Activated CD4-positive, alpha-beta T cell treated with anti-CD3 and anti-CD28 coated beads, Interleukin-2, amount 50 U/mL, for 24 hours (primary cell): ENCODE measurements at places on chromosomes 11 and 22.
A peak's percentile ranks its signal among the peaks of the same experiment; 100 is the strongest.

DNA sequence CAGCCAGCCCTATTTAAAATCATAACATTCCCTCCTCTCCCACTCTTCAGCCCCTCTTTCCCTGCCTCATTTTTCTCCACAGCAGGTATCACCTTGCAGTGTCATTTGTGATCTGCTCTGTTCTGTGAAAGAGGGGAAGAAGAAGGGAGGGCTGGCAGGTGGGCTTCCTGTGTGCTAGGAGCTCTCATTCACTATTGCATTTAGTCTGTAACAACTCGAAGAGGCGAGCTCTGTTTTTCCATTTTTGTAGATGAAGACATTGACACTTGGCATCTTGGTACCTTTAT is 52.1 kb upstream of the CRYBB3 start:
- no peak for DNase-seq

- DNase-seq, result peak; percentile 53
Observed at GRCh38 chr11:123301696-123302400, 106.8 kb upstream of the CLMP start.

- no peak for DNase-seq
Observed at GRCh38 chr11:126698576-126698975, 302.0 kb downstream of the KIRREL3 start.

GRCh38 chr11:47010179-47010578 is 73.6 kb downstream of the CSTPP1 start:
- DNase-seq, result no peak

DNA sequence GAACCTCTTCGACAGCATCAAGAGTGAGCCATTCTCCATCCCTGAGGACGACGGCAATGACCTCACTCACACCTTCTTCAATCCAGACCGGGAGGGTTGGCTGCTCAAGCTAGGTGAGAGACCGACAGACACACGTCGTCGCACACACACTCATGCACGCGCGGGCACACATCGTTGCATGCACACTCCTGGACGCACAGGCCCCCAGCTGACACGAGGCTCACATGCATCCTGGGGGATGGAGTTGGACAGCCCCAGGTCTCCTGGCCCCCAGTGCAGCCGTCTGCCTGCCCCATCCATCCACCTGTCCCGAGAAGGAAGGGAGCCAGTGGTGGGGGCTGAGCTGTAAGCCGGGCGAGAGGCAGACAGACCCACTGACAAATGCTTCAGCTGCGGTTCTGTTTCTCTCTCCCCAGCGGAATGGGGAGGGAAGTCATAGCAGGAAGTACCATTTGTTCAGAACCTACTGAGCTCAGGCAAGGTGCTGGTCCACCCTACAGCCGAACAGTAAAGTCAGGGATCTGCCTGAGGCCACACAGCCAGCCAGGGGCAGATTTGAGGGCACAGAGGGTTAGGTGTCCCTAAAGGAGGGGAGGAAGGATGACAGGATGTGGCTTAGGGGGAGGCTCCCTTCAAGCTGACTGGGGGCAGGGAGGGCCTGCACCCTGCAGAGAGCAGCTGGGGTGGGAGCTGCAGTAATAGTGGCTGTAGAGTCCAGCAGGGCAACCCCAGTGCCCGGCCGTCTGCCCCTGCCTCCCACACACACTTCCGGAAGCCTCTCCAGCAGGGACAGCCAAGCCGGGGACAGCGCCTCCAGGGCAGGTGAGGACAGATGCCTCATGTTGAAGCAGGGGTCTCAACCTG is 27.1 kb downstream of the CYTH4 start:
- DNase-seq, result no peak

DNA sequence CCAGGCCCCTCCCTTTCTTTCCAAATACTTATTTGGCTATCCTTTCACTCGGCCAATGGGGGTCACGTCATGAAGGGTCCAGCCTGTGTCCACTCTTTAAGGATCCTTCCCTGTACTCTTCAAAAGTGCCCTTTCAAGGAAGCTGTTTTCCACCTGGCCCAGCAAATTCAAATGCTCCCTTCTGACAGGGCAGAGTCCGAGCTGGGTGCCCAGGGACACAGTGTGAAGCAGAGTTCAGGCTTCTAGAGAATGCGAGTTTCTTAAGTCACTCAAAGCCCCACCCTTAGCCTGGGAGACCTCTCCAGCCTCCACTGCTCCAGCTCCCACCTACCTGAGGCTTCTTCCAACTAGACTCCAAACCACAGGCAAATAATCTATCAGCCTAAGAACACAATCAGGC is 5.5 kb upstream of the APOA1 start:
- no peak for DNase-seq

- DNase-seq, result no peak
Observed at GRCh38 chr22:47002692-47003091, 240.2 kb downstream of the TBC1D22A start.

DNA sequence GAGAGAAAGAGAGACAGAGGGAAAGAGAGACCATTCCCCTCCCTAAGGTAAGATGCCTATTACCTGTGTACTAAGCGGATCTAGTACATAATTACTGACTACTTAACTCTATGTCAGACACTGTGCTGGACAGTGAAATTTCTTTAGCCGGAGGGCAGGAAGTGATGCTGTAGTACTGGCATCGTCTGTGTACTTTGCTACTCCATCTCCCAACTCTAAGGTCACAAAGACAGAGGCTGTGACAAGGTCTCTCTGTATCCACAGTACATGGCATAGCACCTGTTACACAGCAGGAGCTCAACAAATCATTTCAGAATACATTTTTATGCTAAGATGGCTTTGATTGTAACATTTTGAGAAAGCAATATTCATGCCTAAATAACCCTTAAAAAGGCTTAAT is 9.0 kb downstream of the BLID start:
- no peak for DNase-seq

DNA sequence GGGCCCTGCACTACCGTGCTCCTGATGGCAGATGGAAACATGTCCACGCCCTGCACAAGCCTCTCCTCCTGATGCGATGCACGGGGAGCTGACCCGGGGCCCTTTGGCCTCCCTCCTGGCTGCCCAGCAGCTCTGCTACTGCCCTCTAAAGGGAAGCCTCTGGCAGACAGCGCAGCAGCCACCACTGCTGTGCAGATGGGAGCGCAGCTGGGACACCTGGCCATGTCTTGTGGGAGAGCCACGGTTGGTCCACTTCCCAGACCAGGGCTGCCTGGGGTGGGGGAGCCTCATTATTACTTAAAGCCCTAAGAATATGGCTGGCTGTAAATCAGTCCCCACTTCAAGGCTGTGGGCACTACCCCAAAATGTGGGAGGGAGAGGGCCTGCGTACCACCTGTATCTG is 38.3 kb downstream of the TBX1 start:
- DNase-seq, result no peak

GRCh38 chr11:1746956-1747752 is 3.2 kb downstream of the IFITM10 start:
- no peak for DNase-seq

DNA sequence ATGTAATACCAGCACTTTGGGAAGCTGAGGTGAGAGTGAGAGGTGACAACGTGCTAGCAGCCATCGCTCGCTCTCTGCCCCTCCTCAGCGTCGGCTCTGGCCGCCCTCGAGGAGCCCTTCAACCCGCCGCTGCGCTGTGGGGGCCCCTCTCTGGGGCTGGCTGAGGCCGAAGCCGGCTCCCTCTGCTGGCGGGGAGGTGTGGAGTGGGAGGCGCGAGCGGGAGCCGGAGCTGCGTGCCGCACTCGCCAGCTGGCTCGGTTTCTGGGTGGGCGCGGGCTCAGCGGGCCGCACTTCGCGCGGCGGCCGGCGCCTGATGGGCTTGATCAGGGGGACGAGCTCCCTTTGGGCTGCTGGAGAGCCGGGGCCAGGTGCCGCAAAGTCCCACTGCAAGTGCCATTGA is 98.9 kb upstream of the UBASH3B start:
- no peak for DNase-seq

DNA sequence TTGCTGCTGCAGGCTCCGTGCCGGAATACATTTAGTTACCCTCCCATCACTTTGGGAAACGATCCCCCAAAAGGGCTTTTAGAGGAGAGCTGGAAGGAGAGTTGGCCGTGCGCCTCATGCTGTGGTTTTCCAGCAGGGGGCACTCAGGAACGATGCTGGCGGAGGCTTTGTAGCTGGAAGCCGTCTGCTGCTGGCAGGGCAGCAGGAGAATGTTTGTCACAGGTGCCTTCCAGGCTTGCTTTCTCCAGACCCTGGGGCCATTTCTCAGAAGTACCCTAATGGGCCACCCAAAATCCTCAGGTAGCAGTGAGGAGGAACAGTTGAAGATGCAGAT is 30.0 kb upstream of the CABP7 start:
- DNase-seq, result peak; percentile 16

- no peak for DNase-seq
Observed at GRCh38 chr11:63506876-63507275, 992 bp downstream of the LGALS12 start.

GRCh38 chr22:37229805-37230672 is 14.0 kb downstream of the RAC2 start:
- peak; percentile 89 for DNase-seq

DNA sequence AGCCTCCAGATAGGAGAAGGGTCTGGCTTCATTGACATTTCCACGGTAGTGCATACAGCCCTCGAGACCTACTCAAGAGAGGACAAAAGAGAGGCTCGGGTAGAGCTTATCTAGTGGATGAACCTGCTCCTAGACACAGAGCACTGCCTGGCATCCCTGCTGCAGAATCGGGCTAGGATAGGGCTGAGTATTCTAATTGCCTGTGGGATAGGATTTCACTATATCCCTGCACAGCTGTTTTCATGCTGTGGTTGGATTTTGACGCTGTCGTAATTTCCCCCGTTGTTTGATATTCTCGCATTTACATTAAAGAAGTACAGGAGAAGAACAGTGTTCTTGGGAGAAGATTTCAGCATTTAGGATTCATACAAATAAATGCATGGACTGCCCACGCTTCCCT is 107.8 kb downstream of the KIRREL3 start:
- no peak for DNase-seq

DNA sequence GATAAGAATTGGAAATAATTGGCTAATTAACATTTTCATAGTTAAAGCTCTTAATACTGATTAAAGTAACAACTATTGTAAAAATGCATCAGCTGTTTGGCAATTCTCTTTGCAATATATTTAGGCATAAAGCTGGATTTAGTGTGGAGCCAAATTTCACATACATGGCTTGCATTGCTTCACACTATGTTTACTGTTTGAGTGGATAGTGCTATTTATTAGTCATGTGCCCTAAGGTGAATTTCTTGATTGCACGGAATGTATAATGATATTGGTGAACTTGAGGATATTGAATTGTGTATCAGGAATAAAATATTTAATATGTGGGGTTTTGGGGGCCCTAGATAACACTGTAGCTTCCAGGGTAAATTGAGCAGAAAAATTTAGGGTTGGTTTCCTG is 100.9 kb downstream of the AASDHPPT start:
- no peak for DNase-seq
